Activated T-helper 1 cell treated with anti-CD3 and anti-CD28 coated beads, Interleukin-12 subunit alpha, Interleukin-12 subunit beta, Interleukin-2, Interleukin-4 antibody, amounts not matched to agents 30 ng/mL and 10 ng/mL and 1 ng/mL, durations not matched to agents 14 hours and 24 hours and 36 hours (primary cell): ENCODE measurements at places on chromosomes 12 and 14.

DNA sequence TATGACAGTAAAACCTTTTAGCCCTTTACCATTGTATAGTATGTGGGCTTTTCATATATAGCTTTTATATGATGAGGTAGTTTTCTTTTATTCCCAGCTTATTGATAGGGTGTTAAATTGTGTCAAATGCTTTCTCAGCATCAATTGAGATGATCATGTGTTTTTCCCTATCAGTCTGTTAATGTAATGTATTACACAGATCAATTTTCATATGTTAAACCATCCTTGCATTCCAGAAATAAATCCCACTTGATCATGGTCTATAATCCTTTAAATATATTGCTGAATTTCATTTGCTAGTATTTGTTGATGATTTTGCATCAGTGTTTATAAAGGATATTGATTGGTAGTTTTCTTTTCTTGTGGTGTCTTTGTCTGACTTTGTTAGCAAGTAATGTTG, 603.9 kb downstream of the TRHDE start:
- no peak for DNase-seq

- no peak for DNase-seq
Observed at GRCh38 chr14:94568186-94568585, 6.9 kb downstream of the SERPINA4 start.

DNA sequence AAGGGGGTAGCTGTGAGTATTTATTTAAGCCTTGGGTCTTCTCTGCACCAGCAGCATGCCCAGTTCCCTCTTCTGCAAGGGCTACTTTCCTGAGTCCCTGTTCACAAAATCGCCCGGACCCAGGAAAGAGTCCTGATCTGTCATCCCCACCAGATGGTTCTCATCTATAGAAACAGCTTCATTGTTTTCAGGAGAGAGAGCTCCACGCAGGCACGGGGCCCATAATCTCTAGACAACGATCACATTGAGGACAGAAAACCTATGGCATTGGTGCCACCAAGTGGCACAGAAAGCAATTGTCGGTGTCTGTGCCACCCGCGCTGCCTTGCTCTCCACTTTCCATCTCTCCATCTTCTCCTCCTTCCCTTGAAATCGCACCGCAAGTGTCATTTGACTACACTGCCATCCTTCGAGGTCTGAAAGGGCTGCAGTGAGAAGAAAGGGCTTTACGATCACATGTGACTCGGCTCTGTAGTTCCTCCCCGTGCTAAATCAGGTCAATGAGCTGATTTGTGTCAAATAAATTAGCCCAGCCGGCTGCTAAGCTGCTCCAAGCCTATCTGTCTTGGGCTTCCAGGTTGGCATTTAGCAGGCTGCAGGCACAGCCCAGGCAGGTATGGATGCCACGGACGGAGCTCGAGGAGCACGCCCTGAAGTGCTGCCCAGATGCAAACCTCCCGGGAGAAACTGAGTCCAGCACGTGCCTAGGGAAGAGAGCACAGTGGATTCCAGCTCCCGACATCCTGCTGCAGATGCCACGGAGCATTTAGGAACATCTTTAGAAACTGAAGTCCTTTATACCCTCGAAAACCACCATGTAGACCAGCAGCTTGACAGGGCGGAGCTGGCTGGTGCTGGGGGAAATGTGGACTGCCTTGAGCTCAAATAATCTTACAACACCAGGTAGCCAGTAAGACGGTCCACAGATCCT, 28.8 kb downstream of the SPRING1 start:
- DNase-seq = peak; percentile 14

- no peak for DNase-seq
Observed at GRCh38 chr12:45966486-45966885, 23.9 kb downstream of the SCAF11 start.

- no peak for DNase-seq
Observed at GRCh38 chr12:52054231-52054832, 3.1 kb downstream of the NR4A1 start.

GRCh38 chr14:33016613-33017012, 77.9 kb downstream of the NPAS3 start:
- DNase-seq = no peak

- no peak for DNase-seq
Observed at GRCh38 chr12:104877103-104877705, 80.9 kb downstream of the SLC41A2 start.

GRCh38 chr14:48936849-48937248, 649.3 kb downstream of the RPS29 start:
- DNase-seq = no peak

DNA sequence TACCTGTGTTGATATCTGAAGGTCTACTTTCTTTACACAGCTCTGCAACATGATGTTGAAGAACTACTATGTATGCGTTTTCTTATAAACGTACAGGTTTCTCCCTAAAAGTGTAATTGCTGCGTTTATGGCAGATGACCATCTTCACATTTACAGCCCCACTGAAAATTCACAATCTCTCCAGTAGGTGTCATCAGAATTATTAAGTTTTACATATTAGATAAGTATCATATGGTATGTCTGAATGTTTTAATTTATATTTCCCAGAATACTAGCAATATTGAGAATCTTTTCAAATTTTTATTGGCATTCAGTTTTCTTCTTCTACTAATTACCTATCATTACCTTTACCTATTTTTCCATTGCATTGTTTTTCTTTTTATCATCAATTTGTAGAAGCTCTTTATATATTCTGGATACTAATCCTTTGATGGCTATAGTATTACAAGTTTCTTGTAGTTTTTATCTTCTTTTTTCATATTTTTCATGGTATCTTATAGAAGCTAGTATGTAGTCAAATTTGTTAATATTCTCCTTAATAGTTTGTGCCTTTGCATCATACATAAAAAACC, 123.5 kb downstream of the CAPZA3 start:
- no peak for DNase-seq

GRCh38 chr12:4379405-4379804, at the start of gene FGF23:
TSS of gene FGF23 (minus strand) at chr12:4379712. CDS start at chr12:4379582, 130 bp downstream.
- DNase-seq = no peak

DNA sequence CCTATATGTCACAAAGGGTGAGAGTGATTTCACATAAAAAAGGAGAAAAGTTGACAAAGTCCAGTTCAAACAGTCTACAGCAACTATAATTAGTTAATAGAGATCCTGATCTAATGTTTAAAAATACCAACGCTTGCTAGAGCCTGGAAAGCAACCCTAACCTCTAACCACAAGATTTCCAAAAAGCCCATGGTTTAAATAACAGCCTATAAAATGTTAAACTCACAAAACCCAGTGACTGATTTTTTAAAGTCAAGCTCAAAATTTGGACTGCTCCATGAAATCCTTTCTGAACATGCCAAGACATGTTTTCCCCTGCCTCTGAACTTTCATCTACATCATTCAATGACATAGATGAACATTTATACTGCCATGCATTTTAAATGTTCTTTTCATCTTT, 81.6 kb downstream of the PLEKHG7 start:
- no peak for DNase-seq

- no peak for DNase-seq
Observed at GRCh38 chr14:99875421-99875820, 82.2 kb downstream of the EML1 start.

- DNase-seq = peak; percentile 13
Observed at GRCh38 chr12:92505254-92506231, 197.2 kb upstream of the PLEKHG7 start.

DNA sequence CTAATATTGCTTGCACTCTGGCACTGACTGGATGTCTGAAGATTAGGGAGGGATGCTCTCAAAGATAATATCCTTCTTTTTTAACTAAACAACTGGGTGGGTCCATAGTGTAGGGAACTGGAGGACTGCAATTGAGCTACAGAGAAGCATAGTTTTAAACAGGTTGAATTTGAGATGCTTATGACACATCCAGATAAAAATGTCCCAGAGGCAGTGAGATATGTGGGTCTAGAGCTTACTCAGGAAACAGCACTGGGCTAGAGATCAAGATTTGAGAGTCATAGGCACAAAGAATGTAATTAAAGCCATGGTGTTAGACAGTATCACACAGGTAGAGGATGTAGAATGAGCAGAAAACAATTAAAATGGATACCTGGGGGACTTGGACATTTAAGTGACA, 198.4 kb downstream of the NELL2 start:
- no peak for DNase-seq

DNA sequence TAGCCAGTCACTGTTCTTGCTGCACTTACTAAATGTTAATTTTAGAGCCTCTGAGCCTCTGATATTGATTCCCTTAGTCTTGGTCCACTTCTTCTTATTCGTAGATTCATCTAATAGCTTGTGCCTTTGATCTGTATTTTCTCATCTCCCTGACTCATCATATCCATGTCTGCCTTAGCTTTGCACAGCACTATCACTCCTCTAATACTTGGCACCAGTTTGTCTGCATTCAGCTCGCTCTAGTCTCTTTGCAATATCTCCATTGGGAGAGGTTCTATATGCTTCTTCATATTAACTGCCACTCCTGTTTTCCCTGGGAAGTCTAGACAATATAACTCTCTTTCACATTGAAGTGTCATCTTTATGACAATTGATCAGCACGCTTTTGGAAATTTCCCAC, 68.5 kb upstream of the CSRP2 start:
- DNase-seq = no peak

- DNase-seq = no peak
Observed at GRCh38 chr12:120076651-120077050, 39.9 kb downstream of the RAB35 start.

GRCh38 chr12:58657190-58657589, 263.1 kb downstream of the LRIG3 start:
- no peak for DNase-seq

- no peak for DNase-seq
Observed at GRCh38 chr12:32482226-32482625, 82.9 kb downstream of the FGD4 start.

DNA sequence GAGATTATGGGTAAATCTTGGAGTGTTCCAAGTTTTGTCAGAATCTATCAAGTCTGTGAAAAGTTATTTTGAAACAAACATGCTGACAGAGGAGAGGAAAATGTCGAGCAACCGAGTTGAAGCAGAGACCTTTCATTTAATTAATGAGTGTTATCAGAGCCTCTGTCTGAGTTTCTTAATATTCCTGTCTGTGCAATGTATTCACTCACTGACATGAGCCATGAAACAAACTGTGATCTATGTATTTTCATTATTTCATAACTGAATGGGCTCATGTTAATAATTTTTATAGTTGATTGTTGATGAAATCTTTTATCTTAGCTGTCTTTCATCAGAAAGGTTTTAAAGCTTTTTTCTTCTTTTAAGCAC, 144.2 kb upstream of the FAR2 start:
- no peak for DNase-seq

DNA sequence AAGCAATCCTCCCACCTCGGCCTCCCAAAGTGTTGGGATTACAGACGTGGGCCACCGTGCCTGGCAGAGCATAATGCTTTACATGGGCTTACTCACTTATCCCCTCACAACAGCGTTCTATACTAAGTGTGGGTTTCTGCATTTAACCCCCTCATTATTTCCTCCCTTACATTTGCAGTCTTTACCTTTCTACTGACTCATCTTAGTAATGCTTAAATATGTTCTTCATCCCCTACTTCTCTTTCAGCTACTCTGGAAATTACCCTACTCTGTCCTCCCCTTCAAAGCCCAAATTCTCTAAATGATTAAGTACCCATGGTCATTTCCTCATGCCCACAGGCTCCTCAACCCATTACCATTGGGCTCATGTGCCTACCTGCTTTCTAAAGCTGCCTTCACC, 40.7 kb downstream of the NKX2-1 start:
- no peak for DNase-seq

GRCh38 chr12:112815589-112816321, 24.2 kb downstream of the RPH3A start:
- no peak for DNase-seq
